ENCODE measurements at places on chromosomes 11 and 22.

DNA sequence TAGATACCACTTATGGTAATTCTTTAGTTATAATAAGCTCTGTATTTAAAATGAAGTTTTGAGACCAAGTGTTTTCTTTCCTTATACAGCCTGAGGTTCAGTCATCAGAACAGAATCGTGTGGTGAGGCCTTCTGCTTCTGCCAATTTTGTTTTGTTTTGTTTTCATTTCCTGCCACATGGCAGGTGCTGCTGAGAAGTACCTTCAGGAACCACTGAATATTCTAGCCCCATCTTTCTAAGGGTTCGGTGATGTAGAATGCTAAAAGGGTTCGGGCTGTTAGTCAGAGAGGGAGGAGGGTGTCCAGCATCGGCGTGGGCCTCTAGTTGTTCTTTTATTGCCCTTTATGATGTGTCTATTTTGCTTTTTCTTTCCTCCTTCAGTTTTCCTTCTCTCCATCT, 25.8 kb downstream of the TNRC6B start:
- no peak for DNase-seq

- DNase-seq = no peak
Measured at GRCh38 chr22:49783926-49784629, 43.6 kb downstream of the BRD1 start.

- DNase-seq = no peak
Measured at GRCh38 chr22:39369586-39369985, 19.8 kb downstream of the SYNGR1 start.

- DNase-seq = no peak
Measured at GRCh38 chr11:131827430-131827829, 457.0 kb downstream of the NTM start.

DNA sequence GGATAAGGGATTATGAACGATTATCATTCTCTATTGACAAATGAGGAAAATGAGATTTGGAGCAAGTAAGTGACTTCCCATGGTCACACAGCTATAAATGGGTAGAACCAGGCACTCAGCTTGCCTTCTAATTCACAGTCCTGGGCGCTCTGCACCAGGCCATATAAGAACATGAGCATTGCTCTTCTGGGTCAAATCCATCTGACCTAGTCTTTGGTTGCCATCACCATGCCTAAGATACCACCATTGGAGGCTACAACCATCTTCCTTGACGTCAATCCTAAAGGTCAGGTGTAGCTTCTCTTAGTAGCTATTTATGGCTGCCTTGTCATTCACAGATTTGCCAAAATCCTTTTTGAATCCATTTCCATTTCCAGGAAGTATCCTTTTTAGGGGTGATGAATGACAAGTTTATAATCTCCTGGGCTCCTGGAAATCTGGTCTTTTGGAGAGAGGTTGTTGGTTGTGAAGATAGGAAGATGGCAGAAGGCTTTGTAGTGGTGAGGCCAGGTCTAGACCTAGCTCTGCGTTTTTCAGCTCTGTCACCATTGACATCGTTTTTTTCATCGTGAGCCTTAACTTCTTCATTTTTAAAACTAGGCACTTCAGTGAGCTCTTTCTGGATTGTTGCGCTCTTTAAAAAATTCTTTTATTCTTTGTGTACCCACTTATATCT, 11.1 kb downstream of the ZBTB16 start:
- DNase-seq = no peak

- DNase-seq = no peak
Measured at GRCh38 chr22:36036167-36036624, 7.6 kb upstream of the RBFOX2 start.

Measured in AG20443 (cell line).